ENCODE measurements at places on chromosomes 5 and 9.

- no peak for DNase-seq
These were observed 137.7 kb upstream of the GRIA1 start for GRCh38 chr5:153352685-153353219.

DNA sequence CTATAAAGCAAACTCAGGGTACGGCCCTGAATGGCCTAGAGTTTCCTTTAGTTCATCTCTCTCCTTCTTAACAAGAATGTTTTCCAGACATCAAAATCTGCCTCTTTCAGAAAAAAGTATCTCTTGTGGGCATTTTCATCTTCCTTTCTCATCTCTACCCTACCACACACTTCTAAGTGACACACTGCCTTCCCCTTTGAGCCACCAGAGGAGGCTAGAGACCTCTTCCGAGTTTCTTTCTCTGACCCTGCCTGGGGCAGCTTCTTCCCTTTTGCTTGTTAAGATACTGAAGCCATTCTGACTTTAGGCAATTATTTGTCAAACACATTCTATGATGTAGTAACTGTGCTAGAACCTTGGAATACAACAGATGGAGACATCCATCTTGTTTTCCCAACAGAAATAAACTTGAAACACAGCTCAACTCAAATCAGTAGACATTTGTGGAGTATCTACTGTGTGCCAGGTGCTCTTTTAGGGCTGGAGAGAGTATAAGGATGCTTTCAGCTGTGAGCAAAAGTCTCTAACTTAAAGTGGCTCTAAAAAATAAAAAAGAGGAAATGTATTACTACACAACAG is 8.6 kb upstream of the SV2C start:
- DNase-seq: no peak

GRCh38 chr9:112858625-112859147 is 32.0 kb downstream of the SLC46A2 start:
- no peak for DNase-seq

- no peak for DNase-seq
These were observed 1.9 kb downstream of the PCSK5 start for GRCh38 chr9:75892216-75892911.

DNA sequence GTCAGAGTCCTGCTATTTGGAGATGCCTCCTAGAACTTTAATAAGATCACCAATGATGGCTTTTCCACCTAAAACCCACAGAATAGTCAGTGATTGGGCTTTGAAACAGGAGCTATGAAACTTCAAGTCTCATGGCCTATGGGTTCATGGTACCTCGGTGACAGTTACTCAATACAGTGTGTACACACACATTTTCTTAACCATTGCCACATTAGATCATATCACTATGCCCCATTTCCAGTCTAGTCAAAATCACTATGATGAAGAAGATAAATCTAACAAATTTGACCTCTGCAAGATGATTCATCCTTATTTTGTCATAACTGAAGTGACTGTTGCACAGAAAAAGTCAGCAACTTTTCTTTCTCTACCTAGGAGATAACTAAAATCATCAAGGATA is 86.8 kb upstream of the OR13F1 start:
- DNase-seq: no peak

DNA sequence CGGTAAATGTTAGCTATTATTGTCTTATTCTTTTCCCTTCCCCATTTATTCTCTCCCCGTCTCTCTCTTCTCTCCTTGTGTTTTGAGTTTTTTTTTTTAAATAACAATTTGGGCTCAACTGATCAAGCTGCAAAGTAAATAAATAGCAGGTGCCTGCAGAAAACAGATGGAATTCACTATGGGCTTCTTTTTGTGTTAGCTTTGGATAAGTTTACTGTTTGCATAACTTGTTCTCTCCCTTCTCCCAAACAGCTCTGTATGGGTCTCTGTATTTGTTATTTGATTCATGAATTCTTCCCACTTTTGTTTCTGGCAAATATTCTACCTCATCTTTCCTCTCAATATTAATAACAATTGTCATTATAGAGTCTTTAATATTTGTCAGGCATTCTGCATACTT is 111.8 kb upstream of the ASTN2 start:
- no peak for DNase-seq

- DNase-seq: no peak
These were observed 10.2 kb downstream of the OR2V1 start for GRCh38 chr5:181120761-181121160.

GRCh38 chr5:2710910-2711309 is 40.6 kb downstream of the IRX2 start:
- no peak for DNase-seq

DNA sequence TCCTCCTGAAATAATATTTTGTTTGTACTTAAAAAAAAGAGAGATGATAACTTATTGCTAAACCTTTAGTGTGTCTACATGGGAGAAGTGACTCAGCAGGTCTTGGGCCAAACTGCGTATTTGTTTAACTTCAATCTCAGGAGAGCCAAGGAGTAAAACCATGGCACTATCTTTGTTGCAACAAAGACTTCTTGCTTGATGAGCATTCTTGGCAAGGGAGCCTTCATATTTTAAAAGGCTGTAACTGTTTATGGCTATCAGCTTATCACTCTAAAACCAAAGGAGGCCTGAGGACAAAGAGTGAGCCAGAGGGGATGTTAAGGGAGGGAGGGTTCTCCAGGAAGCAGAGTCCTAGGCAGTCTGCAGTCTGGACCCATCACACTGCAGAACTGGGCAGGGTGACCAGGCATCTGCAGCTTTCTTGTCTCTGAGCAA is 216.2 kb upstream of the S1PR3 start:
- DNase-seq: no peak

Measured in stimulated activated CD4-positive, alpha-beta T cell treated with anti-CD3 and anti-CD28 coated beads, Interleukin-1b, Interleukin-23, amount 100 ng/mL, for 1 hour (primary cell).